Stimulated activated CD8-positive, alpha-beta memory T cell treated with anti-CD3 and anti-CD28 coated beads, Interleukin-7, amount 100 ng/mL, for 24 hours (primary cell): ENCODE measurements at places on chromosomes 2 and 18.

DNA sequence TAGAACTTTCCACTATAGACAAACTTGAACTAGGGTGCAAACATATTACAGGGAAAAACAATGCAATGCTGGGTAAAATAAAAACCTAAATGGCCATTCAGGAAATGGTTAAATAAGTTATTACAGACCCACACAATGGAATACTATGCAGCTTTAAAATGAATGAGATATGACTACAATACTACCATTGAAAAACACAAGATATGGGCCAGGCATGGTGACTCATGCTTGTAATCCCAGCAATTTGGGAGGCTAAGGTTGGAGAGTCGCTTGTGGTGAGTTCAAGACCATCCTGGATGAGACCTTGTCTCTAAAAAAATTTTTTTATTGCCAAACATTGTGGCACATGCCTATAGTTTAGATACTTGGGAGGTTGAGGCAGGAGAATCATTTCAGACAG, 6.8 kb downstream of the PECR start:
- no peak for DNase-seq

- DNase-seq, result no peak
These were observed 438.9 kb downstream of the PTPRM start for GRCh38 chr18:8005870-8006569.

- no peak for DNase-seq
These were observed 114.1 kb upstream of the TRIB2 start for GRCh38 chr2:12602661-12603060.

DNA sequence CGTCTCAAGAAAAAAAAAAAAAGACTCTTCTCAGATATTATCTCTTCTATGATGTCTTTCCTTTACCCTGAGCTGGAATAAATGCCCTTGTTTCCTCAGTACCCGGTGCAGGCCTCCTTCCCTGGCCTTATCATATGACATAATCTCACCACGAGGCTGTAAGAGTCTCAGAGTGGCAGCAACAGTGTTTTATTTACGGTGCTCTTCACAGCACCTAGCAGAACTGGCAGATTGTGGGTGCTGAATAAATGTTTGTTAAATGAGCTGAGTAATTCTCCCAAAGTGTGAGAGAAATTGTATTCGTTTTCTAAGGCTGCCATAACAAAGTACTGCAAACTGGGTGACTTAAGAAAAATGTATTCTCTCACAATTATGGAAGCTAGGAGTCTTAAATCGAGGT, 82.8 kb upstream of the CD28 start:
- no peak for DNase-seq

- DNase-seq, result no peak
These were observed 37.8 kb upstream of the LDLRAD4 start for GRCh38 chr18:13180614-13181375.

GRCh38 chr2:100051253-100051652, 91.1 kb downstream of the AFF3 start:
- DNase-seq, result no peak

GRCh38 chr2:133552821-133553220, 15.4 kb downstream of the NCKAP5 start:
- DNase-seq, result no peak

- no peak for DNase-seq
These were observed 66.6 kb upstream of the RND3 start for GRCh38 chr2:150554046-150554445.

GRCh38 chr18:10453806-10454680, at the start of gene APCDD1:
Gene APCDD1 (plus strand): TSS chr18:10454635. CDS start chr18:10454982, 347 bp downstream.
- no peak for DNase-seq

- DNase-seq, result no peak
These were observed 56.3 kb upstream of the HPCAL1 start for GRCh38 chr2:10246370-10246769.

DNA sequence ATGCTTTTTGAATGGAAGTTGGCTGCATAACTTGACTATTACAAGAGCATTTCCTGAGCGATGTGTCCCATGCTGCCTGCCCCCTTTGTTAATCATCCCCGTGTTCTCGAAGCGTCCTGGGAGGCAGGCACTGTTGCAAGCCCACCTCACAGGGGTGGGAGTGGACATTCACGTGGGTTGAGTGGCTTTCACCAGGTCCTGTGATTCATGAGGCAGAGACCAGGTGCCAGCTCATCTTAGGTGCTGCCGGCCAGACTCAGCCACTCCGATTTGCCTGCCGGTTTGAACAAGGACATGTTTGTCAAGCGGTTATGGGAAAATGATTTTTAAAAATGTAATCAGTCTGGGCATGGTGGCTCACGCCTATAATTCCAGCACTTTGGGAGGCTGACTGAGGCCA, 112.5 kb downstream of the ZNF532 start:
- no peak for DNase-seq

DNA sequence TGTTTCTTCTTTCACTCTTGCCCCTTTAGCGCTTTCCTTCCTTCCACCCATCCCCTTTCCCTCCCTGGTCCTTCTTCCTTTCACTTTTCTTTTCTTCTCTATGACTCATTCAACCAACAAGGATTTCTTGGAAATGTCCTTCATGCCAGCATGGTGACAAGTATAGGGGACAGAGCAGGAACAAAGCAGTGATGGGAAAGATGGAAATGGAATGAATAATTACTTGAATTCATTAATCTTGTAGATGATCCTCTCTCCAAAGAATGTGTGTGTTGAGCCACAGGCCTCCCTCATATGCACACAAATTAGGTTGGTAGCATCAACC, 1.5 kb downstream of the VAMP5 start:
- DNase-seq, result no peak

GRCh38 chr2:43011158-43011491, 215.3 kb downstream of the ZFP36L2 start:
- no peak for DNase-seq

- no peak for DNase-seq
These were observed 24.7 kb upstream of the FAM171B start for GRCh38 chr2:186669146-186669545.

- DNase-seq, result no peak
These were observed 97.8 kb downstream of the ADD2 start for GRCh38 chr2:70670202-70670601.

GRCh38 chr2:45332567-45332966, 278.5 kb downstream of the SRBD1 start:
- DNase-seq, result no peak

- no peak for DNase-seq
These were observed 6.0 kb upstream of the NCK2 start for GRCh38 chr2:105738658-105739241.

DNA sequence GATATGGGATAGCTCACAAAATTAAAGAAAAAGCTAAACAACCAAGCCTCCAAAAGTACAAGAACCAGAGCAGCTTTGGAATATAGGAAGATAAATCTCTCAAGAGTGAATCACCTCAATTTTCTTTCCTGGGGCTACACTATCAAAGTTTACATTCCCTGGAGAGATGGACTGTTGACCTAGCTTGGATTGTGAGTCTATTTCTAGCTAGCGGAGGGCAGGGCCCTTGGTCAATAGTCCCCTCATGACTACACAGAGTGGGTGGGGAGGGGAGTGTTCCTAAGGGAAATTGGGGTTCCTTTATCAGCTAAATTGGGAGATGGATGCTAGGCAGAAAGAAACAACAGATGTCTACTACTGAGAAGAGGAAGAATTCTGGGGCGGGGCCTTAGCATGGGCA, 29.9 kb upstream of the EIF2AK3 start:
- DNase-seq, result no peak

GRCh38 chr2:46913471-46914381, 1.9 kb downstream of the MCFD2 start:
- DNase-seq, result no peak

GRCh38 chr2:10303694-10304378, 1.1 kb downstream of the HPCAL1 start:
- no peak for DNase-seq

- DNase-seq, result no peak
These were observed 52.0 kb upstream of the ARL4C start for GRCh38 chr2:234548695-234549420.

DNA sequence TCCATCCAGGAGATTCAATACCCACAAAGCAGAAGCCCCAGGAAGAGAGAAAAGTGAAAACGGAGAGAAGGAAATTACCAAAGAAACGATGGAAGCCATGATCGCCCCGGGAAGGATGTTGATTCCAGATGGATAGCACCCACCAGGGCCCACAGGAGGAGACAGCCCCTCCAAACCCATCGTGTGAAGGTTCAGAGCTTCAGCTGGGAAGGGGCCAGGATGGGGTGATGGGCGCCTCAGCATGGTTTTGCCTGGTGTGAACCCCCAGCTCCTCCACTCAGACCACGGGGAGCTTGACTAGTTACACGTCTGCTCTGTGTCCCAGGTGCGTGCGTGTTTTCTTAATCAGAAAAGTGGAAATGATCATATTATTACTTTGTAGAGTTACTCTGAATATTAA, 264.5 kb downstream of the EIPR1 start:
- DNase-seq, result no peak

GRCh38 chr2:168920504-168921157, 19.5 kb downstream of the G6PC2 start:
- no peak for DNase-seq
